ENCODE measurements at places on chromosomes 2 and 18.

DNA sequence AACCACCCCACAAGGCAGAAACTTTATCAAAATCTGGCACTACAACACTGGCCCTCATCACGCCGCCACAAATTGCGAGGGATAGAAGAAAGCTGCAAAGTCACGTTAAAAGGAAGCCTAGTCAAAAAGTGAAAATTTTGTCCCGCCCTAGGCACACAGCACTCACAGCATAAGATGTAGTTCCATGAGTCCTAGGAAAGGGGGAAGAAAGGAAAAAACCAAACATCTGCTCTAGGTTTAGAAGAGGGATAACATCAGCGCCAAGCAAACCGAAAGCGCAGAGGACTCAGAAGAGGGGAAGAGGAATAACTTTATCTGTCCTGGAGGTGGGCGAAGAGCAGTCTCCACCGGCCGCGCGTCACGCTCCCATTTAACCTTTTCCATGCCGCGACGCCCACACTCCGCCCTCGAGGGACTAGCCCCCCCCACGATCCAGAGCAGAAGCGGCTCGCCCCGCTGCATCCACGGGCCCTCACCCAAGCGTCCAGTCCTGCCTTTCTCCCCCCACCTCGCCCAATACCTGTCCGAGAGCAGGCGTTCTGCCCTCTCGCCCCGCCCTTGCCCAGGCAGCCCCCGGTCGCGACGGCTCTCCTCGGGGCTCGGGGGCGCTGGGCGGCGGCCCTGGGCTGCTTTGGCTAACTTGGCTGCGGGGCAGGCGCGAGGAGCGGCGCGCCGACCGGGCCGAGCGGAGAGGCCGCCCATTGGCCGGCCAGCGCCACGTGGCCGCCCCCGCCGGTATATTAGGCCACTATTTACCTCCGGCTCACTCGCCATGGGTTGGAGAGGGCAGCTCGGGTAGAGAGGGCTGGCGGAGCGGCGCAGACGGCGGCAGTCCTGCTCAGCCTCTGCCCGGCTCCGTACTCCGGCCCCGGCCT lies at the start of gene HOXD1:
HOXD1 (plus strand) TSS at position 770 of the 875 bp plus-strand sequence. CDS start 134 bp downstream, outside the sequence.
- peak; percentile 54 for DNase-seq

DNA sequence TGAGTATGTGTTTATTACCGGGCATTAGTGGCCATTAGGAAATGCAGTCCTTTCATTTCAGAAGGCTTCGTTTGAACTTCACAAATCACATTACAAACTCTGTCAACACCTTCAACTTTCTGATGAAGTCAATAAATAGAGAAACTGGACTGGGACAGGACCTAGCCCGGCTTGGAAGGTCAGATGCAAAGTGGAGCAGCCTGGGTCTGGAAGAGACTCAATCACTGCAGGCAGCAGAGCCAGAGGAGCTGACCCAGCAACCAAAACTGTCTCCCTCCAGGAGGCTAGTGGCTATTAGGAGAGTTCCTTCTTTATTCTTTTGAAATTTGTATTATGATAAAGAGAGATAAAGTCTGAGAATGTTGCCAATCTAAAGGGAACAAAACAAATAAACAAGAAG lies 167.2 kb upstream of the SPOPL start:
- no peak for DNase-seq

DNA sequence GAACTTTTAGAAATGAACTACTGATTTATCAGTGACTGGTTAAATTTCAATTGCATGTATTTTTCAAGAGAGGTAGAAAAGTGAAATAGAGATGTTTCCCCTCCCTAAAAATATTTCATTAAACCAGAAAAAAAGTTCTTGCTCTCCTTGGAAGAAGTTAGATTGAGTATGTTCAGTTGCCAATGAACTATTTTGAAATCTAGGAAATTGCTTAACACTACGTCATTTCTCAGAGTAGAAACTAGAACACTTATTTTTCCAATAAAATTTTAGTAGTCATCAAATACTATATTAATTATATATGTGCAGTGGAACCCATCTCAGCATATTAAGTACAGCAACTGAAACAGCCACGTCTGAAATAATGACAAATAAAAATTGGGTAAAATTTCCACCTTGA lies 51.8 kb upstream of the STAT1 start:
- no peak for DNase-seq

GRCh38 chr2:108279468-108279867 lies 9.2 kb upstream of the SULT1C2 start:
- no peak for DNase-seq

DNA sequence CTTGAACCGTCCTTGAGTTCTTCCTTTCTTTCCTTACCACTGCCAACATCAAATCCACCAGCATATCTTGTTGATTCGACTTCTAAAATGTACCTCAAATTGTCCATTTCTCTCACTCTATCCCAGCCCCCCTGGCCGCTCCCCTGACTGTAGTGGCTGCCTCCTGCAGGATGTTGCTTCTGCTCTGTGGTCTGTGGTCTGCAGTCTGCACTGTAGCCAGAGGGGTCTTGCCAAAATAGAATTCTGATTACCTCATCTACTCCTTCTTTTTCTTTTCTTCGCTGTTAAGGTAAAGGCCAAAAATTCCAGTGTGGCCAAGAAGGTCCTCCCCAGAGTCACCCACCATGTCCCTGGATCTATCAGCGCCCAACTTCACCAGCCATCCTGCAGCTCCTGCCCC lies 79.5 kb upstream of the ALPP start:
- DNase-seq, result no peak

GRCh38 chr2:68115965-68116364 lies 41.7 kb upstream of the PNO1 start:
- DNase-seq, result no peak

GRCh38 chr18:65735155-65735554 lies 15.7 kb upstream of the CDH7 start:
- DNase-seq, result no peak

GRCh38 chr2:16862471-16862870 lies 196.8 kb upstream of the CYRIA start:
- no peak for DNase-seq

DNA sequence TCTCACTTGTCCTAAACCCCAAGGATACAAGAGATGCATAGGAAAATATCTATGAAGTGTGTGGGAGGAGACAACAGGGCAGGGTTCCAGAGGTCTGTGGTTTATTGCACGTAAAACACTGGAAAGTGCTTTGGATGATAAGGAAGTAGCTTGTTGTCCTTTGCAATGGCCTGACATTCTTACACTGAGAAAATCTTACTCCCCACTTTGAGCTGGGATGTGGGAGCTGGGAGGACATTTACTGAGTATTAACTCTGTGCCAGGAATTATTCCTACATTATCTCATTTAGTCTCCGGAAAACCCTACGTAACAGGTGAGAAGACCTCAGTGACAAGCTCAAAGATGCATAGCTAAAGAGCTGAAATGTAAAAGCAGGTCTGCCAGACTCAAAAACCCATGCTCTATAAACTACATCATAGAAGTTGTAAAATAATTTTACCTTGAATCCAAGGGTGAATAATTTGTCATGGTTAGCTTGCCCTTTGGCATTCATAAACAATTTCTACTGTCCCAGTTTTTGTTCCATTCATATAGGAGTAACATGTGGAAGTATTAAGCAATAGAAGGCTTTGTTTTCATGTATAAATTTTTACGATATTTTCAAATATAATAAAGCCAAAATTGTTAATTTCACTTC lies 9.2 kb upstream of the GALNT3 start:
- no peak for DNase-seq

DNA sequence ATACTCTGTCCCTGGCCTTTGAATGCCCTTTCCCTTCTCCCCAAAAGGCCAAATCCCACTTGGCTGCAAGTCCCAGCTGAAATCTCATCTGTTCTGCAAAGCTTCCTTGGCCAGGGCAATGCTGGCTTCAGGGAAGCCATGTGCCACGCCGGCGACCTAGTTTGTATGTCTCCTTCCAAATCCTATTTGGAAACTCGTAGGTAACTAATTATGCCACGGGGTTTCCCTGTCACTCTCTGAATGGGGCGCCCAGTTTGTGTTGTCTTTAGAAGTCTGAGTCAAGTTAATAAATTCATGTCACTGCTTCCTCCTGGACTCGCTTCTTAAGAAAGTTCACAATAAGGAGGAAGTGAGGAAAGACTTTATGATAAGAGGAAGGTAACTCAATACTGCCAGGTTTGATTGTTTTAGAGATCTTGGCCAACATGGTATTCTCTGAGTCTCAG lies 19.1 kb downstream of the FHL2 start:
- no peak for DNase-seq

DNA sequence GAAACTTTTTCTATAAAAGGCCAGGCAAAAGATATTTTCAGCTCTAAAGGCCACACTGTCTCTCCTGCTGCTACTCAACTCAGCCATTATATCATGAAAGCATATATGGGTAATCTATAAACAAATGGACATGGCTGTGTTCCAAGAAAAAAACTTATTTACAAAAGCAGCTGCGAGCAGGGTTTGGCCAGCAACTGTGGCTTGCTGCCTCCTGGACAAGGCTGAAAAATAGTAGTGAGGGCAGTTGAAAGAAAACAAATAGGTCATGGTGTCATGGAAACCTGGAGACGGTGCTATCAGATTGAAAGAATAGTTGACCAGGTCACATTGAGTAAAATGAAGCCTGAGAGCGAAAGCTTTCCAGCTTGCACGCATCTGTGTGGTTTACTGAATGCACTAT lies 89.2 kb upstream of the LRATD1 start:
- no peak for DNase-seq
